ENCODE measurements at places on chromosomes 1 and 21. TPM values are rescaled to one million over a fixed set of nuclear protein-coding genes. Genes with fewer than 3 reads are reported as not detected.

DNA sequence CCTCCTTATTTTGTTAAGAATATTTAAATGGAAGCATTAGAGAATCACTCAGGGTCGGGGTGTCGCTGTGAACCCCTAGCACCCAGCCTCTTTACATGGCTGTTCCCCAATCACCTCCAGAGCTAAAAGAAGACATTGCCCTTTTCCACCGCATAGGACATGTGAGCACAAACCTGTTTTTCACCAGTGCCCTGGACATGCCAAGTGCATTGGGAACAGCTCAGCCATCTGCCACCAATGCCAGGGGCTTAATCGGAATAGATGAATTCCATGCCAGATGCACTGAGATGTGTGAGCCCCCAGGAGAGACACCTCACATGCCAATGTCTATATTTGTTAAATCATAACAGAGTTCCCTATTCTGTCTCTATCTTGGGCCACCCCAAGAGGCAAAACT is 33.3 kb downstream of the EIF2D start:
- no peak for DNase-seq

GRCh38 chr1:187605736-187606135 is 777.0 kb downstream of the PLA2G4A start:
- no peak for DNase-seq

Gene UBASH3A
- 0.31 TPM for total RNA-seq

DNA sequence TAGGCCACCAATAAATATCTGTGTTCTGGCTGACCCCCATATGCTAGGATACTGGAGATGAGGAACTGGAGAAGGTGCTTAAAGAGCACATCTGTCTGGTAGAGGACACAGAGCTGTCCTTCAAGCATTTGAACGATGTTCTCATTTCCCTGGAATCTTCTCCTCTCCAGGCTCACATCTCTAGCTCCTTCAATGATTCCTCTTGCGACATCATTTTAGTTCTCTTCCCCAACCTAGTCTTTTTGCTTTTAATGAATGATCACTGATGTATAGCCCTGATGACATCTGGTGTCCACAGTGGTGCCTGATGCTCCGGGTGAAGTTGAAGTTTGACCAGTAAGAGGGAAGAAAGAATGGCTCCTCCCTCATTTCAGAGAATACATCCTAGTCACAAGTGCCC is 80.8 kb upstream of the UBE2U start:
- DNase-seq, result no peak

DNA sequence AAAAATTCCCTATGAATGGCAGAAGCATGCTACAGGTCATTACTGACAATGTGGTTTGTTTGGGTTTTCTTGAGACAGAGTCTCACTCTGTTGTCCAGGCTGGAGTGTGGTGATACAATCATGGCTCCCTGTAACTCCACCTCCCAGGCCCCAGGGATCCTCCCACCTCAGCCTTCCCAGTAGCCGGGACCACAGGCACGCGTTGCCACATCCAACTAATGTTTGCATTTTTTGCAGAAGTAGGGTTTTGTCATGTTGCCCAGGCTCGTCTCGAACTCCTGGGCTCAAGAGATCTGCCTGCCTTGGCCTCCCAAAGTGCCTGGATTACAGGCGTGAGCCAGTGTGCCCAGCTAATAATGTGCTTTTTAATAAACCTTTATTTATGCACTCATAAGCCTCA is 259.1 kb downstream of the NFIA start:
- DNase-seq, result no peak

DNA sequence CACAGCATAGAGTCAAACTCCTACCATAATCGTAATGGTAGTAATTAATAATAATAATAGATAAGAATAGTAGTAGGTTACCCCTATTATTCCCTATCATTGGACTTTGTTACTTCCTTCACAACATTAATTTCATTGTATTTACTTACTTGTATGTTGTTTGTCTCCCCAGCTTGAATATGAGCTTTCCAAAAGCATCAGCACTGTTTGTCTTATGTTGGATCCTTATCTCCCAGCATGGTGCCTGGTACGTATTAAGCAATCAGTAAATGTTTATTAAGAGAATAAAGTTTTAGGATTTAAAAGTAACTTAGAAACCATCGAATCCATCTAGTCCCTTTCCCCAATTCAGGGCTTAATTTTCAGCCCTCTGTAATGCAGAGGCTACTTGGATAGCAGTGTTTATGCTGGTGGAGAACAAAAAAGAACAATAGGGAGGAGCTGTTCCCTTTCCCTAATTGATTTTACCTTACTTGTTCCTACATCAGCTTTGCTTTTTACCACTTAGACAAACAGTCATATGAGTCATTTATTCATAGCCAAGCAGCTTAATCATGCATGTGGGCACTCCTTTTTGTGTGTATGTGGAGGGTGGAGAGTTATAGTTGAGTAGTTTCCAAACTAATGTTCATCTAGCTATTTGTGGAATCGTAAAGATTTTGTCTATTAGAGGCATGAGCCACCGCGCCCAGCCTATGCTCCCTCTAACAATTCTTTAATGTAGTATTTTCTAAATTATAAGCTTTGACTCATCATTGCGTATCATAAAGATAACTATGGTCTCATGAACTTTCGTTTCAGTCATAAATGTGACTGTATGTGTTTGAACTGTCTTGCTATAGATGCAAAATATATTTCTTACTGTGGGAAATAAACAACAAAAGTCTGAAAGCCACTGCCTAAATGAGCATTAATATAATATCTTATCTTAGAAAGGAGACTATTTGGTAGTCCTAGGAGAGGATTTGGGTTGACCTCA is 20.9 kb upstream of the DR1 start:
- DNase-seq, result no peak

DNA sequence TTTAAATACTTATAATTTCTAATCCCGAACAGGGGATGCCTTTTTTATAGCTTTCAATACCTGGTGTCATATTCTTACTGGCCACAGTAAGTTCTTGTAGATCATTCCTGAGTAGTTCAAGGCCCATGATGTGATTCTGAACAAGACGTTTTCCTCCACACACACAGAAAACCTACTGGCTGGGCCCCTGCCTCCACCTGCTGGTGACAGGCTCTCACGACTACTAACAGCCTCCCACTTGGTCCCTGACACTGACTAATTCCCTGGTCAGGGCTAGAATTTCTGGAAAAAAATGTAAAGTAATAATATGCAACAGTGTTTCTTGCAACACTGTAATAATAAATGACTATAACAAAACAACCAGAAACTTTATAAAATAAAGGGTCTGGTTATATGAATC is 50.4 kb upstream of the RIPK4 start:
- no peak for DNase-seq

- DNase-seq, result no peak
Observed at GRCh38 chr21:27813750-27814149, 846.9 kb upstream of the ADAMTS5 start.

DNA sequence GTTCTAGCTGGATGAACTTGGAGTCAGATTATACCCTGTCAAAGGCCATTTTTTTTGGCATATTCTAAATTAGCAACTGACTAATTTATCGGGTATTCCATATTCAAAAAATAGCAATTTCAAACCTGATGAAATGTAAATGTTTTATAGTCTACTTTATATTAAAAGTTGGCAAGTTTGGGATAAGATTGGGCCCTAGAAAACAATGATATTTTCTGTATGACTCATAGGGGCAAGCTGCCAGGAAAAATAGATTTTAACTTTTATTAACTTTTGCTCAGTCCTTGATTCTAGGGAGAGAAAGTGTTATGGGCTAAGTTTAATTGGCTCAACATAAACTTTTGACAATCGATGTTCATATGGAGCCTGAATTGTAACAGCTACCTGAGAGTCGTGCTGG is 576.9 kb upstream of the B3GALT2 start:
- no peak for DNase-seq

Gene NES
- total RNA-seq, result 17.4 TPM

GRCh38 chr1:66332548-66332901 is 201.4 kb upstream of the SGIP1 start:
- DNase-seq, result no peak

Gene SLFNL1
- total RNA-seq, result 1.6 TPM
